Stimulated activated CD4-positive, alpha-beta T cell treated with anti-CD3 and anti-CD28 coated beads, Interleukin-1b, Interleukin-23, amount 100 ng/mL, for 48 hours (primary cell): ENCODE measurements at places on chromosomes 5 and 9.

GRCh38 chr9:126228111-126228780, 98.4 kb upstream of the MVB12B start:
- no peak for DNase-seq

- no peak for DNase-seq
Observed at GRCh38 chr9:93082841-93083411, 13.1 kb upstream of the CARD19 start.

DNA sequence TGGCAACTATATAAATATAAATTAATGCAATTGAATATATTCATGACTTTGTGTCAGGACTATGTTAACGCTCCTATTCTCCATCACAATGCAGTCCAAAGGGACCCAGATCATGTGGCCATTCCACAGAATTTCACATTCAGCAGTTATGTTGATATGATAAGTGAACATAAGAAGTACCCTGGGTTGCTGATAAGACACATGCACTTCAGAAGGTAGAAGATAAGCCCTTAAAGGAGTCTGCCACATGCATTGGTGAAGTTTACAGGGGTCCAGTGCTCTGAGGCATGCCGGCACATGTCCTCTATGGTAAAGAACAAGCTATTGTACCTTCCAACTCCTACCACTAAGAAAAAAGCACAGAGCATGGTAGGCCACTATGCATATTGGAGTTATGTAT, 76.4 kb downstream of the PHAX start:
- no peak for DNase-seq

- DNase-seq, result no peak
Observed at GRCh38 chr9:125536776-125537175, 170.2 kb downstream of the MAPKAP1 start.

GRCh38 chr9:99305820-99306811, 84.0 kb downstream of the SEC61B start:
- DNase-seq, result no peak

DNA sequence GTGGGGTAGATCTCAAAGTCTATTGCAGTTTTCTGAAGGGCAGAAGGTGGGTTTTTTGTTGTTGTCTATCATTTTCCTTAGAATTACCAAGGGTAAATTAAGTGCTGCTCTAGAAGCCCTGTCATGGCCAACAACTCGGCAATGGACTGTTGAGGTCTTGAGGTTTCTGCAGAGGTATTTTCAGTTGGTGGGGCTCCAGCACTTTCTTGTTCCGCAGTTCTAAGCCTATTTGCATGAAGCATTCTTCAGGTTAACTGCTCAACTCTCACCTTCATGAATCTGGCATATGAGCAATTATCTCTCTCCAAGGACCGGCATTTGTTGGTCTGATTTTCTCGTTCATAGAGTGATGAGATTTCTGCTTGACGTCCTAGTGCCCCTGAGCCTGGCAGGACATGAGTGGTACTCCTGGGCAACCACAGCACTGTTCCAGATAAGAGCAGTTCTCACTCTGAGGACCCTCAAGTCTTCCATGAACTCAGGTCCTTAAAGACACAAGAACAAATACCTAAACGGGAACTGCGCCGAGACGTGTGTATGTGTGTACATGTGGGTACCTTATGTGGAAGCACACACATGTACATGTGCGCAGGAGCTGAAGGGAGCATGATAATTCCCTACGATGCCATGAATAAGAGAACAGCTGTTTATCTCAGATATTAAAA, 544.5 kb downstream of the CSNK1G3 start:
- DNase-seq, result no peak

DNA sequence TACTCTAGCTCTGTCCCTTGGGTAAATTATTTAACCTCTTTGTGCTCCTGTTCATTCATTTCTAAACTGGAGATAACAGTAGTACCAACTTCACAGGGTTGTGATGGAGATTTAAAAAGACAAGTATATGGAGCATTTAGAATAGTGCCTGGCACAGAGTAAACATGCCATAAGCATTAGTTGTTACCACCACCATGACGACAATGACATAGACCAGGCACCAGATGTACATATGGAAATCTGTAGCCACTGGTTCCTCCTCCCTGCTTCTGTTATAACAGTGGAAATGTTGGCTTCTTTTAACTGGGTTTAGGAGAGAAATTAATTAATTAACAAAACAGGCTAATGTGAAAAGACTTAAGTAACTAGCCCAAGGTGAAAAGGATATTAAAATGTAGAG, 217.5 kb downstream of the DENND1A start:
- no peak for DNase-seq

- peak; percentile 64 for DNase-seq
Observed at GRCh38 chr9:105405514-105406131, 42.2 kb upstream of the FSD1L start.

GRCh38 chr9:93967020-93967803, 12.1 kb upstream of the BARX1 start:
- DNase-seq, result no peak

GRCh38 chr5:54930736-54931135, 54.7 kb downstream of the ESM1 start:
- peak; percentile 36 for DNase-seq

- DNase-seq, result no peak
Observed at GRCh38 chr5:33257807-33258429, 182.8 kb upstream of the TARS1 start.

- peak; percentile 33 for DNase-seq
Observed at GRCh38 chr5:76547242-76547890, 75.8 kb downstream of the F2RL2 start.

DNA sequence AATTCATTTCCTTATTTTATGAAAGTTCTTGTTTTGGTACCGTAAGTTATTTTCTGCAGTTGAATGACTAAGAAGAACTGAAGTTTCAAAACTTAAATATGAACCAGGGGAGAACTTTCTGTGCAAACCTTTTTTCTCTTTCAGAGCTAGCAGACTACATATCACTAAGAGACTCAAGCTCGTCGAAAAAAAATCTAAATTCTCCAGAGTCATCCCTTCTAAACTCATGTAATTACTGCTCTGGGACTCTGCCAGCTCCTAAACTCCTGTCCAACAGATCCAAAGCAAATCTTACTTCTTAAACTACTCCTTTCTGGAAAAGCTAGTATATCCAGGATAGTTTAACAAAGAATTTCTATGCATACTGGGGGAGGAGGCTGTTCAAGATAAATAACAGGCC, 87.0 kb upstream of the NR5A1 start:
- DNase-seq, result no peak

GRCh38 chr9:83472764-83473163, 65.4 kb downstream of the FRMD3 start:
- no peak for DNase-seq

GRCh38 chr9:90001747-90002146, 396.9 kb downstream of the GADD45G start:
- DNase-seq, result no peak

DNA sequence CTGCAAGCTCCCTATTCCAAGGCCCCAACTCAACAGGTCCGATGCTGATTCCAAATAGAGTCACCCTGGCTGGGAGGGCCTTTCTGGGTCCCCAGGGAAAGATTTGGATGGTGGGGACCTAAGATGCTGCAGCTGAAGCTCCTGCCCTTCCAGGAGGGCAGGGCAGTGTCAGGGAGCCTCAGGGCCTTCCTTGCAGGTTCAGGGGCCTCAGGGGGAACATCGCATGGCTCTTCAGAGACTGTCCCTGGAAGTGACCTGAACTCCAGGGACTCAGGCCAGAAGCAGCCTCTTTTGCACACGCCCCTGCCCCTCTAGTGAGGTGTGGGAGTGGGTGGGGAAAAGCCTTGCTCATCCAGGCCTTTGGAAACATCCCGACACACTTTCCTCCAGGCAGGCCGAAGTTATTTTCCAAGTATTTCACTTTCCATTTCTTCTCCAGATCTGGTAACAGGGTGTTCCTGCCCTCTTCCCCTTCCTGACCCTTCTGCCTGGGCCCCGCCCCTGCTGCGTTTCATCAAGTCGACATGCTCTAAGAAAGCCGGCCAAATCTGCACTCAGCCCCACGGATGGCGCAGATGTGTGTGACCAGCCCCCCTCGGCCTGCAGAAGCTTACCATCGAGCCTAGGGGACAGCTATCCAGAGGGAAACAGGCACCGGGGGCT, 159.5 kb downstream of the FGF18 start:
- no peak for DNase-seq

GRCh38 chr5:10304932-10305331, 2.8 kb downstream of the CMBL start:
- DNase-seq, result no peak

DNA sequence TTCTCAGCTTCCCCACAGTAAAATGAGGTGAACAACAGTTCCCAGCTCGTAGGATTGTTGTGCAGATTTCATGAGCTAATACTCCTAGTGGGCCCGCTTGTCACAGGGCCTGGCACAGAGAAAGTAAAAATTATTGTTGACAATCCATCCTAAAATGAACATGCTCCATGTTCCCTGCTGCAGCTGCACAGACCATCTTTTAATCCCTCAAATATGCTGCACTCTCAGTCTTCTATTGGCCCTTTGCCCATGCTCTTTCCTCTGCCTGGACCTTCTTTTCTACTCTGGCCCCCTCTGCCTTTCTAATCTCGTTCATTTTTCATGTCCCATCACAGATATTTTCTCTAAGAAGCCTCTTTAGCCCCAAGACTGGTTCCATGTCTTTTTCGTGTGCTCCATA, 117.7 kb upstream of the NR3C1 start:
- no peak for DNase-seq

DNA sequence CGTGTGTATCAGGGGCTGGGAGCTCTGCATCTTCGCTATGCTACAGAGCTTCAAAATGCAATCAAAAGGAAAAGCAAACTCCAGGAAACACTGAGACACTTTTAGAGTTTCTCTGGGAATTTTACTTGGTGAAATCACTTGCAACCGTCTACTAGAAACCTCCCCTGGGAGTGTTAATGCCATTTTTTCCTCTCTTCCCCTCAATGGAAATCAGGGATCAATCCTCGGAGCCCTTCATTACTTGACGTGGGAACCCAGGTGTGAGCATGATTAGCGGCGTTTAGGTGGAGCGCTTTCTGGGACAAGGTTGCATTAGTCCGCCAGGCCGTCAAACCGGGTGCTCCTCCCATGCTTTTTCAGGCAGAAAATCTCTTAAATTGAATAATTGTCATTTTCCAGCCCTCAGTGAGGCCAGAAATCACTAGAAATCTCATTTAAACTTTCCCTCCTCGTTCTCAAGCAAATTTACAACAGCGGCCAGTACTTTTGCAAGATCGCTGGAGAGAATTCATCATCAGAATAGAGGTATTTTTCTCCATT, 191.3 kb downstream of the IRX1 start:
- DNase-seq, result no peak
